PC-3 (cell line): ENCODE measurements at places on chromosomes 5 and 9.
A peak's percentile ranks its signal among the peaks of the same experiment; 100 is the strongest.

DNA sequence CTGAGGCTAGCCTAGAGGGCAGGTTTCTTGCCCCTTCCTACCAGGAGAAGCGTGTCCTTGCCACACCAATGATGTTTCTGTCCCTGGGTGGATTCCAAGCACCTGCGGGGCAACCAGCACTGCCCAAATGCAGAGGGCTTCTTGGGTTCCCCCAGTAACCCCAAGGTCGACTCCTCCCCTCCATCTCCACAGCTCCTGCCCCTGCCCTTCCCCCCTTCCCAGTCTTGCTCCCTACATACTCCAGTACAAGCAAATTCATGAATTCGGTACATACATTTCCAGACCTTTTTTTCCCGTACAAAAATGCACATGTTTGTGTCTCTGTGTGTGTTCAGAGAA is 12.8 kb upstream of the JADE2 start:
- H3K4me3 ChIP-seq = no peak overlapping the region
- H3K27ac ChIP-seq = peak overlapping the region; percentile 90
- DNase-seq = no peak
- peaks cover 44% of the 10 kb centered on the region for H3K4me1 ChIP-seq
- no peaks in the 10 kb centered on the region for H3K27me3 ChIP-seq

GRCh38 chr9:82584349-82584863 is 478.5 kb downstream of the RASEF start:
- H3K36me3 ChIP-seq = no peaks in the 10 kb centered on the region
- DNase-seq = no peak
- no peak overlapping the region for H3K4me3 ChIP-seq

DNA sequence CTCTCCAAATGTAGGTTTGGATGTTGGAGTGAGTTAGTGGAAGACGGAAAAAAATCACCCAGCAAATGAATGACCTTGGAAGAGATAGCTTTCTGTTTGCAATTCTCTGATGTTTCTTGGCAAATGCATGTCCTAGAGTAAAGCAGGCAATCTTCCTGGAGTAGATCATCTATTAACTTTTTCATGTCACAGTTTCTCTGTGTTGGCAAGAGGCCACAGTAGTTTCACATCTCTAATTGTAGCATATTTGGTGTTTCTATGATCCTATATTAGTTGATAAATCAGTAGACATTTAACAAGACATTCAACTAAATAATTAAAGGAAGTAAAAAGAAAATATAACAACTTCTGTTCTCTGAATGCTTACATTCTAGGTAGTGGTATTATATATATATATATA is 138.2 kb upstream of the MINAR2 start:
- no peaks in the 10 kb centered on the region for H3K27me3 ChIP-seq
- H3K27ac ChIP-seq = no peak overlapping the region
- no peak overlapping the region for H3K4me3 ChIP-seq
- no peaks in the 10 kb centered on the region for H3K36me3 ChIP-seq
- H3K4me1 ChIP-seq = no peaks in the 10 kb centered on the region
- DNase-seq = no peak

DNA sequence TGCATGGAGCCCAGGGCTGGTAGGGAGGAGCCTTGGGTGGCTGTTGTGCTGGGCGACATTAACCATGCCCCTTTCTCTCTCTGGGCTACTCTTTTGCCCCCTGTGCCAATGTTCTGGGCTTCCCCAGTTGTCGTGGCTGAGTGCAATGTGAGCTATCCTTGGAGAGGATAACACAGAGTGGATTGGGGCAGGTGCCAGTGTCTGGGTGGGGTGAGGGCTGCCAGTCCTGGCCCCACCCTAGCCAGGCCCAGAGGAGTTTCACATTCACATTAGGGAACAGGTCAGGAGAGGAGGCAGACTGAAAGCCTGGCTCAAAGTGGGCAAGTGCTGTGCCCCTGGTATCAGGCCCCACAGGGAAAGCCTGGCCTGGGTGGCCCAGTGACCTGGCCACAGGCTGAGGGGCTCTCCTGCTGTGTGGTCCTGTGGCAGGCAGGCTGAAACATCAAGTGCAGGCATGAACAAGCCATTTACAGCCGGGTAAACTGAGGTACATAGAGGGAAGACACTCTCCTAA is 7.5 kb upstream of the NDST1 start:
- peaks cover 9% of the 10 kb centered on the region; the same call in 1 of the 2 replicates for H3K36me3 ChIP-seq
- peaks cover 27% of the 10 kb centered on the region for H3K4me1 ChIP-seq
- H3K27ac ChIP-seq = no peak overlapping the region

- H3K4me3 ChIP-seq = no peak overlapping the region
- DNase-seq = peak; percentile 64
- no peaks in the 10 kb centered on the region for H3K27me3 ChIP-seq
- peaks cover 17% of the 10 kb centered on the region for H3K4me1 ChIP-seq
These were observed 89.7 kb upstream of the SLC44A1 start for GRCh38 chr9:105154723-105155191.

DNA sequence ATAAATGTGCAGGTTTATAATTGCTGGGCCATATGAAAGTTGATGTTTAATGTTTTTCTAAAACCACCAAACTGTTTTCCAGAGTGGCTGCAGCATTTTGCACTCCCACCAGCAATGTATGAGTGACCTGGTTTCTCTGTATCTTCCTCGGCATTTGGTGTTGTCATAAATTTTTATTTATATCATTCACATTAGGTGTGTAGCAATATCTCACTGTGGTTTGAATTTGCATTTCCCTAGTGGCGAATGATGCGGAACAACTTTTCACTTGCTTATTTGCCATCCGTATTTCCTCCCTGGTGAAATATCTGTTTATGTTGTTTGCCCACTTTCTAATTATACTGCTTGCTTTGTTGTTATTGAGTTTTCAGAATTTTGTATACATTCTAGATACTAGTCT is 295.7 kb upstream of the TUT7 start:
- H3K27ac ChIP-seq = no peak overlapping the region
- H3K4me1 ChIP-seq = no peaks in the 10 kb centered on the region
- H3K36me3 ChIP-seq = no peaks in the 10 kb centered on the region

DNA sequence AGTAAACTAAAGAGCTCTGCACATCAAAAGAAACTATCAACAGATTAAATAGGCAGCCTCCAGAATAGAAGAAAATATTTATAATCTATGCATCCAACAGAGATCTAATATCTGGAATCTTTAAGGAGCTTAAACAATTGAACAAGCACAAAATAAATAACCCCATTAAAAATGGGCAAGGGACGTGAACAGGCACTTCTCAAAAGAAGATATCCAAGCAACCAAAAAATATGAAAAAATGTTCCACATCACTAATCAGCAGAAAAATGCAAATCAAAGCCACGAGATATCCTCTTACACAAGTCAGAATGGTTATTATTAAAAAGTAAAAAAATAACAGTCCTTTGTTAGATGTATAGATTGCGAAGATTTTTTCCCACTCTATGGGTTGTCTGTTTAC is 109.1 kb upstream of the TRPC7 start:
- 0 out of 2 replicates have a peak, but pooled peaks cover 4% of the 10 kb centered on the region for H3K27me3 ChIP-seq
- H3K36me3 ChIP-seq = no peaks in the 10 kb centered on the region
- DNase-seq = no peak
- no peaks in the 10 kb centered on the region for H3K4me1 ChIP-seq
- no peak overlapping the region for H3K4me3 ChIP-seq
- no peak overlapping the region for H3K27ac ChIP-seq

GRCh38 chr9:70052768-70053167 is 9.1 kb downstream of the MAMDC2 start:
- no peak overlapping the region for H3K27ac ChIP-seq
- H3K36me3 ChIP-seq = no peaks in the 10 kb centered on the region
- H3K4me3 ChIP-seq = no peak overlapping the region
- peaks cover 17% of the 10 kb centered on the region for H3K4me1 ChIP-seq

- no peaks in the 10 kb centered on the region for H3K27me3 ChIP-seq
- DNase-seq = no peak
- H3K36me3 ChIP-seq = no peaks in the 10 kb centered on the region
- no peaks in the 10 kb centered on the region for H3K4me1 ChIP-seq
These were observed 22.3 kb downstream of the LIFR start for GRCh38 chr5:38534156-38534453.

GRCh38 chr5:9524941-9525340 is 20.9 kb downstream of the SEMA5A start:
- DNase-seq = no peak
- no peaks in the 10 kb centered on the region for H3K36me3 ChIP-seq
- no peak overlapping the region for H3K27ac ChIP-seq
- H3K4me1 ChIP-seq = peaks cover 21% of the 10 kb centered on the region
- no peak overlapping the region for H3K4me3 ChIP-seq
- H3K27me3 ChIP-seq = no peaks in the 10 kb centered on the region

- H3K27me3 ChIP-seq = peaks cover 9% of the 10 kb centered on the region
- H3K4me1 ChIP-seq = peaks cover 19% of the 10 kb centered on the region
- peak; percentile 80 for DNase-seq
- no peak overlapping the region for H3K4me3 ChIP-seq
These were observed 412.6 kb downstream of the DMRT2 start for GRCh38 chr9:1462626-1463308.
